ENCODE measurements at places on chromosomes 16 and 17.

DNA sequence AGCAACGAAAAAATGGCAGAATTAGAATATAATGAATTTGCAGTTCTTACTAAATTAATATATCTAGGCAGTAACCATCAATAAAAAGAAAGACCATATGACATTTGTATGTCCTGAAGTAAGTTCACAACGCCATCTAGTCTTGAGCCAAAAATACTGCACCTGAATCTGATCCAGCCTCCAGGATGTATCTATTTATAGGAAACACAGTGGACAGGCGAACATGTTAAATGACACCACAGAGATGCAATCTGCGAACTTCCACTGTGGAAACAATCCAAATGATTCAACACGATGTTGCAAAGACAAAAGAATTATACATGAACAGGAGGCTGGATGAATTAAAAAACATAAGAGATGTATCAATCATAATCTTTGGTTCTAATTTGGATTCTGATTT is 197.6 kb downstream of the CDH13 start:
- peak; percentile 14 for DNase-seq

DNA sequence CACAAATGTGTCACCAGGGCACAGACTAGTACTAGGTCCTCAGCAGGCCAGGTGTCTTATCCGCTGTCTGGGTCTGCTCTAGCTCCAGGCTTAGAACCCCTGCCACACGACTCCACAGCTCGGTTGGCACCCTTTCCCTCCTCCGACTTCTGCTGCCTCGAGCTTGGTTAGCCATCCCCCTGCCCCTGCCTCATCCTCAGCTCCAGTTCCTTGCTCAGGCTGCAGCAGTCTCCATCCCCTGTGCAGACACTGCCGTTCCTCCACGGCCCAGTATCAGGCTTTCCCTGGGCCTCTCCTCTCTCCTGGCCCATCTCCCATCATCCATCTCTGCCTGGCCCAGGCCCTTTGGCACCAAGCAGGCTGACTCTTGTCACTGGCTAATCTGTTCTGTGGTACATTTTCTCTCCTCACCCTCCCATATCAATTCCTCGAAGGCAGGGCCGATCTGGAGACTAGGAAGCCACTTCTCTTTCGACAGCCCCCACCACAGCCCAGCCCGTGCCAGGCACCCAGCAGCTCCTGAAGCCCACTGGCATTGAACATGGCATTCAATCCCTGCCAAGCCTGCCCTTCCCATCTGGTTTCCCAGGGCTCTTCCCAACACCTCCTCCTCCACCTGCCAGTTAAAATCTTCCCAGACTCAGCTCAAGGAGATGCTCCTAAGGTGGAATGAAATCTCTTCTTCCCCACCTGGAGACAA is 1.4 kb upstream of the GRN start:
- no peak for DNase-seq

GRCh38 chr17:17053446-17054379 is 11.5 kb downstream of the MPRIP start:
- DNase-seq: no peak

GRCh38 chr16:12082226-12082887 is 105.8 kb downstream of the SNX29 start:
- no peak for DNase-seq

- no peak for DNase-seq
Measured at GRCh38 chr17:4334332-4334731, 32.1 kb downstream of the UBE2G1 start.

GRCh38 chr17:52673791-52674190 is 515.3 kb upstream of the CA10 start:
- no peak for DNase-seq

GRCh38 chr17:7589204-7589868 is 558 bp downstream of the SOX15 start:
- peak; percentile 88 for DNase-seq

- no peak for DNase-seq
Measured at GRCh38 chr17:11331547-11332513, 90.8 kb downstream of the SHISA6 start.

All from fibroblast of mammary gland (primary cell).